ENCODE measurements at places on chromosomes 13 and 19. TPM values are rescaled to one million over a fixed set of nuclear protein-coding genes. Genes with fewer than 3 reads are reported as not detected.

Gene IZUMO4
- total RNA-seq: 3.6 TPM

Gene CGB7
- not detected for total RNA-seq

Gene ARHGAP33
- total RNA-seq: 12.3 TPM

DNA sequence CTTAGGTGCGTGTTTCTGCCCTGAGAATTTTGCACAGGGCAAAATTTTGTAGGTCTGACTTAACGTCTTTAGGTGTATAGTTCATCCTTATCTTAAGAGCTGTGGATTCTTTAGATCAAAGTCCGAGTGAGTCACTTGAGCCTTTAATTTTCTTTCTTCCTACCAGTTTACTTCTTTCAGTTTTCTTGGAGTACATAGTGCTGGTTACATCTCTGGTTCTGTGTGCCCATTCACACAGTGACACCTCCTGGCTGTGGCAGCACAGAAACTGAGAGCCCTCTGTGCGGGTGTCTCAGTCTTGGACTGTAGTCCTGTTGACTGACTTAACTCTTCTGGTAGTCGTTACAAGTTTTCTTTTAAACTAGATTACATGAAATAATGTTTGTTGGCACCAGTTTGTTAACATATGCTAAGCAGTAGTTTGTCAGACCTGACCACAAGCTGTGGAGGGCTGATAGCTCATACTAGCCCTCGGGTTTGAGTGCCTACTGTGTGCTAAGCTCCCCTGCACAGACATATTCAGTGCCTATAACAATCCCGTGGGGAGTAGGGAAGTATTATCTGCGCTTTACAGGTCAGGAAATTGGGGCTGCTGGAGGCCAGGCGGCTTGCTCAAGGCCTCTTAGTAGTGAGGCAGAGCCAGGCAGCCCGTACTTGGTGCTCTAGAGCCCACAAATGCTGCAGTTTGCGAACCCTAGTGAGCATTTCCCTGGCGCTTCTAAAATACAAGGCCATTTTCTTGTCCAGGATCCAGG, 1.6 kb downstream of the GATAD2A start:
- no peak for DNase-seq
- H3K27me3 ChIP-seq: no peaks in the 10 kb centered on the region
- peaks cover 9% of the 10 kb centered on the region for H3K4me1 ChIP-seq
- peak overlapping the region; percentile 28 for H3K27ac ChIP-seq
- no peaks in the 10 kb centered on the region for H3K36me3 ChIP-seq
- H3K4me3 ChIP-seq: peak overlapping the region; percentile 99

DNA sequence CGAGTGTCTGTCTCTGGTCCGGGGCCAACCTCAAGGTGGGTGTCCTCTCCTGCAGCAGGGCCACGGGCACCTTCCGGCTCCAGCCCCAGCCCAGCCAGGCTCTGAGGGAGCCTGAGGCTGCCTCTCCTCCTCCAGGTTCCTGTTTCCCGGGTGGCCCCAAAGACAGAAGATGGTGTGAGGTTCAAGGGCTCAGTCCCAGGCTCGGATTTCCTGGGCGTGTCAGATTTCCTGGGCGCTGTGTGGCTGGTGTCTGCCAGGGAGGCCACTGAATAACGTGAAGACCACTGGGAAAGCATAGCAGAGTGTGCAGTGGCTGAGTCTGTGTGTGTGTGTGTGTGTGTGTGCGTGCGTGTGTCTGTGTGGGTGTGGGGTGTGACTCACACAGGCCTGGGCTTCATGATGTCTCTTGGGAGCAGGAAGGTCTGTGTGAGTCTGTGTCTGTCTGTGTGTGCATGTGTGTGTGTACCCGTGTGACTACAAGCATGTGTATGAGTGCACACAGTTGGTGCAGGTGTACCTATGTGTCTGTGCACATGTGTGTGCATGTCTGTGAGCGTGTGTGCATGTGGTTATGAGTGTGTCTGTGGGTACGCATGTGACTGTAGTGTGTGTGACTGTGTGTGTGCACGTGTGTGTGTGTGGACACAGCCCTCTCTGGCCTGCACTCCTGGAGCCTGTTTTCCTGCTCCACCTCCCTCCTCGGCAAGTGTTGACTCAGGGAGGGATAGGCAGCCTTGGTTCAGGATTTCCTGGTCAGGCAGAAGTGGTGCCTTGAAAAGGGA, 28.3 kb downstream of the CEBPA start:
- no peaks in the 10 kb centered on the region for H3K27me3 ChIP-seq
- no peaks in the 10 kb centered on the region for H3K36me3 ChIP-seq
- no peaks in the 10 kb centered on the region for H3K4me1 ChIP-seq
- no peak overlapping the region for H3K4me3 ChIP-seq

Gene HCN2
- 0.30 TPM for total RNA-seq

GRCh38 chr13:83825676-83826075, 56.6 kb downstream of the SLITRK1 start:
- no peak for DNase-seq
- no peaks in the 10 kb centered on the region for H3K36me3 ChIP-seq
- no peak overlapping the region for H3K27ac ChIP-seq
- no peak overlapping the region for H3K4me3 ChIP-seq
- H3K4me1 ChIP-seq: no peaks in the 10 kb centered on the region
- H3K27me3 ChIP-seq: no peaks in the 10 kb centered on the region

Gene ZNF93
- total RNA-seq: 3.9 TPM

DNA sequence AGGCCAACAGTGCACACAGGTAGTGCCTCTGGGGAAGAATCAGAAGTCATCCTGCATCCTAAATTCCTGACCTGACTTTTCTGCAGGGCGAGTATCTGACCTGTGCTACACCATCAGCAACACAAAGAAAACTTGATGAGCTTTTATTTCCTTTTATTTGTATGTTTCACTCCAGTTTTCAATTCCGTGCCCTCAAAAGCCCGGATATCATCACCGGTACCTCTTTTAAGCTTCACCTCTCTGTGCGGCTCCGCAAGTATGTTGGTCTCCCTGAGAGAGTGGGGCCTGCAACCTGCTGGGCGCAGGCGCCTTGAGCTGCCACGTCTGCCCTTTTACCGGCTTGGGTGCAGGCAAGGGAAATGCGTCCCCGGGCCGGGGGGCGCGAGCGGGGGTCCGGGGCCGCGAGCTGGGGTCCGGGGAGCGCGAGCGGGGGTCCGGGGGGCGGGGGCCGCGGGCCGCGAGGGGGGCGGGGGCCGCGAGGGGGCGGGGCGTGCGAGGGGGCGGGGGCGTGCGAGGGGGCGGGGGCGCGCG, 4.3 kb upstream of the DUXA start:
- no peak overlapping the region for H3K27ac ChIP-seq
- peak overlapping the region; percentile 42 for H3K4me3 ChIP-seq
- H3K27me3 ChIP-seq: no peaks in the 10 kb centered on the region
- H3K36me3 ChIP-seq: no peaks in the 10 kb centered on the region
- no peaks in the 10 kb centered on the region for H3K4me1 ChIP-seq

DNA sequence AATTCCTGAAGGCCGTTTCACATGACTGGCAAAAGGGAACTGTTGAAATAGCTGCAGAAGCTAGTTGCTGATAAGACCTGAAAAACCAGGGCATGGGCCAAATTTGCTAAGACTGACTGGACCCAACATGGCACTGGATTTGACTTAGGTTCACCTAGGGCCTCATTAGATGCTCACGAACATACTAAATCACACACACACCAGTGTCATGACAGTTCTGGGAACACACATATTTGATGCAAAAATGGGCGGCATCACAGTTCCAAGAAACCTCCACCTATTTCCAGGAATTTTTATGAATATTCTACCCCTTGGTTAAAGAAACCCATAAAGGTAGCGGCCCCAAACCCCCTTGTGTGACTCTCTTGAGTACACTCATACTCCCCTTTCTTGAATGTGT, 99.6 kb upstream of the OBI1 start:
- no peak overlapping the region for H3K27ac ChIP-seq
- no peak overlapping the region for H3K4me3 ChIP-seq
- H3K4me1 ChIP-seq: no peaks in the 10 kb centered on the region
- no peaks in the 10 kb centered on the region for H3K27me3 ChIP-seq
- no peak for DNase-seq
- H3K36me3 ChIP-seq: no peaks in the 10 kb centered on the region

GRCh38 chr19:40717880-40718773, 1.2 kb downstream of the ITPKC start:
- H3K4me3 ChIP-seq: peak overlapping the region; percentile 84
- H3K27me3 ChIP-seq: no peaks in the 10 kb centered on the region
- peak; percentile 64 for DNase-seq
- no peaks in the 10 kb centered on the region for H3K4me1 ChIP-seq

GRCh38 chr13:40505196-40505595, 161.2 kb downstream of the FOXO1 start:
- H3K27me3 ChIP-seq: no peaks in the 10 kb centered on the region
- no peak overlapping the region for H3K4me3 ChIP-seq
- no peaks in the 10 kb centered on the region for H3K4me1 ChIP-seq
- no peaks in the 10 kb centered on the region for H3K36me3 ChIP-seq
- no peak for DNase-seq

DNA sequence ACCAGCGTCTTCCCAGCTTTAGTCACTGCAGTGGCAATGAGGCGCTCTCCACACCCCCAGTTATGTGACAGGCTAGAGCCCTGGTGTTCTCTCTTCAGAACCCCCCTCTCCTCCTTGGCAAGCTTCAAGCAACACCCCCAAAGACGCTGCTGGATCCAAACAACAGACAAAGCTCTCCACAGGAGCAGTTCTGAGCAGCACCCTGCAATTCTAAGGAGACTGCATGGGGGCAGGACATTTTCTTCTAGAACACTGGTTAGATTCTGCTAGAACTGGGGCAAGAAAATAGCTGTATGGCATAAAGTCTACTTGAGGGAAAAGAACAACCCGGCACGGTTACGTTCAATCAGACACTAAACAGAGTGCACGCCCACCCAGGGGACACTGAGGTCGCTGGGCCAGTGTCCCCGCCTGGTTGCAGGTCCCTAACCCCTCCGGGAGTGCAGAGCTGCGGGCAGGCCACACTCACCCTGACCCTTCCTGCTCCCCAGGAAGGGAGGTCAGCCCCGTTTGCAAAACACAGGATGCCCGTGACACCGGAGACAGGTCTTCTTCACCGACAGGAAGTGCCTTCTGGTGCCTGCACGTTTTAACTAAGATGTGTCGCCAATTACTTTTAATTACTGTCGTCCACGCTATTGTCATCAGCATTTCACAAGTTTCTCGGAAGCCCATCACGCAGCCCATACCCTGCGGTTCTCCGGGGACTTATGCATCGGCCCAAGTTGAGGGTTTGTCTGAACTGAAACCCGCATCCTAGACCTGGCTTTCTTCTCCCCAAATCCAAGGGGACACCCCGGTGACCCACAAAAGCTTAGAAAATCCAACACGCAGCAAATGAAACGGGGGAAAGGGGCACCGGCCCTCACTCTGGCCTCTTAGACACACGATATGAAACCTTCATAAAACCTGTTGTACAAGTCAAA, 943 bp downstream of the GJB6 start:
- no peak overlapping the region for H3K27ac ChIP-seq
- no peak overlapping the region for H3K4me3 ChIP-seq
- H3K4me1 ChIP-seq: no peaks in the 10 kb centered on the region
- no peak for DNase-seq
- no peaks in the 10 kb centered on the region for H3K27me3 ChIP-seq

Gene SMIM17
- 0.32 TPM for total RNA-seq

DNA sequence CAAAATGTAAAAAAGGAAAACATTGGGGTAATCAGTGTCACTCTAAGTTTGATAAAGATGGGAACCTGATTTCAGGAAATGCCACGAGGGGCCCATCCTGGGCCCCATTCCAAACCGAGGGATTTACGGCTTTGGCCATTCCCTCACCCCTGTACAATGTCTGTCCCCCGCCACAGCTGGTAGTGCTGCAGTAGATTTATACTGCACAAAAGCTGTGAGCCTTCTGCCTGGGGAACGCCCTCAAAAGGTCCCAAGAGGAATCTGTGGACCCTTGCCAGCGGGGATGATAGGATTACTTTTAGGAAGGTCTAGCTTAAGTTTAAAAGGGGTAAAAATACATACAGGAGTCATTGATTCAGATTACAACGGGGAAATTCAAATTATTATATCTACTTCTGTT, 173.4 kb upstream of the SGCG start:
- H3K4me1 ChIP-seq: no peaks in the 10 kb centered on the region
- no peak overlapping the region for H3K27ac ChIP-seq
- no peak for DNase-seq
- no peaks in the 10 kb centered on the region for H3K36me3 ChIP-seq

- DNase-seq: no peak
- no peaks in the 10 kb centered on the region for H3K36me3 ChIP-seq
- no peak overlapping the region for H3K4me3 ChIP-seq
- H3K4me1 ChIP-seq: no peaks in the 10 kb centered on the region
- H3K27me3 ChIP-seq: no peaks in the 10 kb centered on the region
These were observed 23.1 kb downstream of the SIAH3 start for GRCh38 chr13:45828256-45828968.

- no peak for DNase-seq
- peak overlapping the region; percentile 71 for H3K4me3 ChIP-seq
- no peaks in the 10 kb centered on the region for H3K36me3 ChIP-seq
- H3K4me1 ChIP-seq: peaks cover 11% of the 10 kb centered on the region
These were observed 1.4 kb downstream of the MYCBP2 start for GRCh38 chr13:77325371-77325980.

Gene GJB6
- total RNA-seq: not detected

DNA sequence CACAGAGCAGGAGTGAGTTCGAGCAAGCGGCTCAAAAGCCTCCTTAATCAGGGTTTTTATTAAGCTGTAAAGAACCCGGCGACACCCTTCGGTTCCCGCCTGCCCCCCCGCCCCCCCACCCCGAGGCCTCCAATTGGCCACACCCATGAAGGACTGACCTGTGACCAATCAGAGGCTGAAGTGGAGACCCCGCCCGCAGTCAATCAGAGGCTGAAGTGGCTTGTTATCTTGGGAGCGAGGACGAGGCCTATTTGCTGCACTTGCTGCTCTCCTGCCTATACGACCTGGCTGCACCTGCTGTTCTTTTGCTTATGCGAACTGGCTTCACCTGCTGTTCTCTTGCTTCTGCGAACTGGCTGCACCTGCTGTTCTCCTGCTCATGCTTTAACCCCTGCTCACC, 844.9 kb downstream of the OLFM4 start:
- no peaks in the 10 kb centered on the region for H3K4me1 ChIP-seq
- H3K36me3 ChIP-seq: no peaks in the 10 kb centered on the region
- no peak overlapping the region for H3K4me3 ChIP-seq
- H3K27ac ChIP-seq: no peak overlapping the region
- H3K27me3 ChIP-seq: no peaks in the 10 kb centered on the region

DNA sequence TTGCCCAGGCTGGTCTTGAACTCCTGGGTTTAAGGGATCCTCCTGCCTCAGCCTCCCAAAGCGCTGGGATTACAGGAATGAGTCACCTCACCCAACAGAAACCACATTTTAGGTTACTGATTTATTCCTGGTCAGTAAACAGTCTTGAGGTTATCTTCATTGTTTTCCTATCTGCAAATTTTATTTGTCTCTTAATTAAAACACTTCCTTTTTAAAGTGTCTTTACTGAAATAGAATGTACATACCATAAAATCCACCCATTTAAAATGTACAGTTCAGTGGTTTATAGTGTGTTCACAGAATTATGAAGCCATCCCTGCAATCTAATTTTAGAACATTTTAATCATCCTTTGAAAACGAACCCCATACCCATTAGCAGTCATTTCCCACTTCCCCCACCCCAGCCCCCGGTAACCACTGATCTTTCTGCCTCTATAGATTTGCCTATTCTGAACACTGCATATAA, 63.0 kb downstream of the MAP4K1 start:
- no peaks in the 10 kb centered on the region for H3K36me3 ChIP-seq
- no peak overlapping the region for H3K27ac ChIP-seq
- no peak overlapping the region for H3K4me3 ChIP-seq
- no peaks in the 10 kb centered on the region for H3K4me1 ChIP-seq

Gene IRGC
- not detected for total RNA-seq
